ENCODE measurements at places on chromosomes 16 and 17.

GRCh38 chr17:29526322-29526721, 40.5 kb downstream of the ABHD15 start:
- DNase-seq = no peak

DNA sequence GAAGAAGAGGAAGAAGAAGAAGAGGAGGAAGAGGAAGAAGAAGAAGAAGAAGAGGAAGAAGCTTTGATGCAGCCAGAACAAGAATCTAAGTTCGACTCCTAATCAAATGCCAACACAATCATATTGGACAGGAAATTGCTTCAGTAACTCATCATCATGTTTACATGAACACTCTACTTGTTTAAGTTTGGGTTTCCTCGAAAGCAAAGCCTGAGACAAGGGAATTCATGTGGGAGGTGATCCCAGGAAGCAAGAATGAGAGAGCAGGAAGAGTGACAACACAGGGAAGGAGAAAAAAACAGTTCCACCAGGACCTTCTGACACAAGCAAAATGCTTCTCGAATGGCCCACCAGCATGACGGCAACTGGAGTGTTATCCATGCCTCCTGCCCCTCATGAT, 279.0 kb downstream of the PMP22 start:
- DNase-seq = no peak

GRCh38 chr17:67194134-67194533, 50.9 kb downstream of the HELZ start:
- DNase-seq = no peak

DNA sequence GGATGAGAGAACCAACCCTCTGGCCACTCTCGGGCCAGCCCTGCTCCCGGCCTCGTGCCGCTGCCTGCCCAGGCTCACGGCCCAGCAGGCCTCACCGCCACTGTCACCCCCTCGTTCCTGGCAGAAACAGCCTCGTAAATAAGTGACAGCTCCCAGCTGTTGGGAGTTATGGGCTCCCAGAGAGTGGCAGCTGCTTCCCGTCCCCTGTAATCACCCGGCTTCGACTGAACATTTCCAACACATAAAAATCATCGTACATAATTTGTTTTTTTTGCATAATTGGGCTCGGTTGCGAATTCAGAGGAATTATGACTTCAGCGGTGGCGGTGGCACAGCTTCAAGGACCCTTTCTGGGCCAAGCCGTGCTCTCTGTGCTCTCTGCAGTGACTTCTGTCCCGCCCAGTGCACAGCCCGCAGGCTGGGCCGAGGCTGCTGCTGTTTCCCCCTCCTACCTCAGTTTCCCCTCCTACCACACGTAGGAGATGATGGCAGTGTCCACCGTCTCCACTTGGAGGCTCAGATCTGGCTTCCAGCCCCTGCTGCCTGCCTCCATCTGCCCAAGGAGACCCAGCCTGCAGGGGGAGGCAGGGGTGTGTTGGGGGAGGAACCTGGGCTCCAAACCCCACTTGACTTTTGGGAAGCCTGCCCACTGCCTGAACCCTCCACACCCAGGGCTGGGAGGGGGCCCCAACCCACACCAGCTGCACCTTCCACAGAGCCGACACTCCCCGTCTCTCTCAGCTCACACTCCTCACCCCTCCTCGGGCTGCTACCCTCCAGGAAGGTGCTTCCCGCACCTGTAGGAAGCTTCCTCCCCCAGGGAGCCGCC, 84.9 kb downstream of the RTN4RL1 start:
- no peak for DNase-seq

GRCh38 chr17:35968520-35969054, 12.7 kb downstream of the CCL16 start:
- DNase-seq = no peak

DNA sequence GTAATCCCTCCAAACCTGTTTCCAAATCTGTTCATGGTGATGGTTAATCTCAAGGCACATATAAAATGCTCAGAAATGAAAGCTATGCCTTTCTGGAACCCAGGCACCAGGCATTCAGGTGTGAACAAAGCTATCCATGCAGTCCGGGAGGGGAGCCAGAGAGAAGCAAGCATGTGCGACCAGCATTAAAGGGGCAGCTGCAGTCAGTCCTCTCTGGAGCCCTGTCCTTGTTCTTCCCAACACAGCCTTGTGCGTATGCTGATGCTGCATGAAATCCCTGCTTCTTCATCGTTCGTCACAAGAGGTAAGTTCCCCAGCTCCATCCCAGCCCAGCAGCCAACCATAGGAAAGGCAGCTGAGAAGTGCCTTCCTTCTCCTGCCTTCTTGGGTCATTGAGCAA, 148.7 kb downstream of the GRIN2A start:
- DNase-seq = no peak

DNA sequence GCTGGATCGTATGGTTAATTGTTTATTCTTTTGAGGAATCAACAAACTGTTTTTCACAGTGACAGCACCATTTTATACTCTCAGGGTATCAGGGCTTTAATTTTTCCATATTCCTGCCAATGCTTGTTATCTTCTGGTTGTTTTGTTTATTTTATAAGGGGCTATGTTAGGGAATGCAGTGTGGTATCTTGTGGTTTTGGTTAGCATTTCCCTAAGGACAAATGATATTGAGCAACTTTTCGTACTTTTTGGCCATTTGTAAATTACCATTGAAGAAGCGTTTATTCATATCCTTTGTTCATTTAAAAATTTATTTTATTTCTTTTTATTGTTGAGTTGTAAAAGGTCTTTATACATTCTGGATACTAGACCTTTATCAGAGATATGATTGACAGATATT, 322.0 kb upstream of the SALL1 start:
- DNase-seq = no peak

DNA sequence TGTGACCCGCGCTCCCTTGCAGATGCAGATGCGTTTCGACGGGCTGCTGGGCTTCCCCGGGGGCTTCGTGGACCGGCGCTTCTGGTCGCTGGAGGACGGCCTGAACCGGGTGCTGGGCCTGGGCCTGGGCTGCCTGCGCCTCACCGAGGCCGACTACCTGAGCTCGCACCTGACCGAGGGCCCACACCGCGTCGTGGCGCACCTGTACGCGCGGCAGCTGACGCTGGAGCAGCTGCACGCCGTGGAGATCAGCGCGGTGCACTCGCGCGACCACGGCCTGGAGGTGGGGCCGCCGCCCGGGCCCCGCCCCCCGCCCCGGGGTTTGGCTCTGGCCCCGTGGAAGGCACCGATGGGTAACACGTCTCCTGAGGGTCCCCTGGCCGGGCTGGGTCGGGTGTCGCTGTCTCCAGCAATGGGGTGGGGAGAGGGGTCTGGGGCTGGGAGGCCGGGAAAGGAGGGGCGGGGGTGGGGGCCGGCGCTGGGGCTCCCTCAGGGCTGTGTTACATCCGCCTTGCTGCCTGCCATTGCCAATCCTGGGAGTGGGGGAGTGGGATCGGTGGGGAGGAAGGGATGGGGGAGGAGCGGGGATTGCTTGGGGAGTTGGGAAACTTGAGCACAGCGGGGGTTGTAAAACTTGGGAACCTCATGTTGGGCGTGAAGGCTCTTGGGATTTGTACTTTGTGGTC, 737 bp downstream of the NUDT16L1 start:
- DNase-seq = no peak

DNA sequence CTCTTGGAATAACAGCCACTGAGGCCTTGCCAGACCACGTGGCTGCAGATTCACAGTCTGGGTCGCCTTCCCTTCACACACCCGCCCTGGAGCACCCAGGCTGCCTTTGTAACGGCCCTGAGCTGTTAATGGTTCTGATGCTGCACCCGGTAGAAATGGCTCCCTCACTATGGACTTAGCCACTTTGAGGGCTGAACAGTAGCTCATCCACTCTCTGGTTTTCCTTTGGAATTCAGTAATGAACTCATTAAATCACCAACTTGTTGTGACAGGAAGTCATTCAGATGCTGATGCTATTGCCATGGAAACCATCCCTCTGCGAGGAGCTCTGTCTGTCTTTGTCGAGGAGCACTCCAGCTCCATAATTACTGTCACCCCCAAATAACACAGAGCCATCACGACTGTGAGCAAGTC, 59.2 kb downstream of the CDK5R1 start:
- DNase-seq = peak; percentile 60

DNA sequence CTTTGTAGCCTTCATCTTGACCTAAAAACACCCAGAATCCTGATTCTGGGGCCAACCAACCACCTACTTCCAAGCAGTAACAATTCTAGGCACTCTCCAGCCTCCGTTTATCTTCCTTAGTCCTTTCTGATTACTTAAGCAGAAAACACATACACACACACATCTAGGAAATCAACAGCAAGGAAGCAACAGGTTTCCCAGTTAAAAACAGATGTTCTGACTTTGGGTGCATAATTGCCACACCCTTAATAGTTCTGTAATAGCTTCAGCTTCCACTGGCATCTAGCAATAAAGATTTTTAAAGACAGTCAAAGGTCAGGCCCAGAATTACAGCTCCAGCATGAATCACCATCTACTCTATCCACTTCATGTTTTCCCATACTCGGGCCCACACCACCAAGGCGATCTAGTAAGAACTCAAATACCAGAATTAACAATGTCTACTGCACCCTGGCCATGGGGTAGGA, 2.6 kb downstream of the ARHGAP17 start:
- no peak for DNase-seq

GRCh38 chr17:13636951-13637350, 35.2 kb upstream of the HS3ST3A1 start:
- DNase-seq = no peak

DNA sequence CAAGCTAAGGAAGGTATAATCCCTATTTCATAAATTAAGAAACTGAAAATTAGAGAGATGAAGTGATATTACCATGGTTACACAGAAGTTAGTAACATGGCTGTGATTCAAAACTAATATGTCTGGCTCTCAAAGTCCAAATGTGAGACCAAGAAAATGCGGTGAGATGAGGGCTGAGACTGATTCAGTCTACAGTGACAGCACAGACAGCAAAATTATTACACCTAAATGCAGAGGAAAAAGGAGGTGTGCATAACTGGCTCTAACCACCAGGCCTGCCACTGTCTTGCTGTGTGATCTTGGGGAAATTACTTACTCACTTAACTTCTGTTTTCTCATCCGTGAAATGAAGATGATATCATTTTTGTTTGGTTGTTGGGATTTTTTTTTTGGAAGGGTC, 270.0 kb upstream of the SOX9 start:
- no peak for DNase-seq

GRCh38 chr17:70492368-70492767, 323.0 kb downstream of the KCNJ2 start:
- no peak for DNase-seq

GRCh38 chr16:15052747-15053476, 3.0 kb downstream of the NTAN1 start:
- no peak for DNase-seq

DNA sequence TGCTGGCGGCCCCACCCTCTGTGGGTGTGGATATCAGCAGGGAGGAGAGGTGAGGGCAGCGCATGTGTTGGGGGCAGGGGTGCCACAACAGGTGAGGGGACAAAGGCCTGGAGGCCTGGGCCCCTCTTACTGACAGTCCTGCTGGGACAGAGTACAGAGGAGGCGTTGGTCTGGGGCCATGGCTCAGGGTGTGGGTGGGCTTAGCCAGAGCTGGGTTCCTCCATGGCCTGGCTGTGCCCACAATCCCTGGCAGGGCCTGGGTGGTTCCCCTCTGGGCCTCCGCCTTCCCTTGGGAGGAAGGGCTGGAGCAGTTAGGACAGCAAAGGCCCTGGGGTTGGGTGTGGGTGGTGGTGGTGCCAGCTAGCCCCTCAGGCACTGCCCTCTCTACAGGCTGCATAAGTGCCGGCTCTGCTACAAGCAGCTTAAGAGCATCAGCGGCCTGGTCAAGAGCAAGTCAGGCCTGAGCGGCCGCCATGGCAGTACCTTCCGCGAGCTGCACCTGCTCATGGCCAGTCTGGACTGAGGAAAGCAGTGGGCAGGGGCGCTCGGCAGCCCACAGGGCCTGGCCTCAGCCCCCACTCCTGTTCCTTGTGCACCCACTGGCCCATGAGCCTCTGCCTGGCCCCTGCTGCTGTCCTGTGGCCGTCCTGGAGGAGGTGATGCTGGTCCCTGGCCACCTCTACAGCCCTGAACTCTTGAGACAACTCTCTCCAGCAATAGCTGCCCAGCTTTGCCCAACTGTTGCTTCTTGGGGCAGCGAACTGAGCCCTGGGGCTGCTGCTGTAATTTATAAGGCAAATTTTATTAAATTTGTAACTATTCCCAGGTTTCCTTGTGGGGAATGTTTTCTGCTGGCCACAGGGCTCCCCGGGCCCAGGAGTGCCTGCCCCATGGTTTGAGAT, 21.1 kb downstream of the KATNB1 start:
- DNase-seq = no peak

- DNase-seq = no peak
These were observed 32.6 kb downstream of the COPZ2 start for GRCh38 chr17:48004983-48005382.

DNA sequence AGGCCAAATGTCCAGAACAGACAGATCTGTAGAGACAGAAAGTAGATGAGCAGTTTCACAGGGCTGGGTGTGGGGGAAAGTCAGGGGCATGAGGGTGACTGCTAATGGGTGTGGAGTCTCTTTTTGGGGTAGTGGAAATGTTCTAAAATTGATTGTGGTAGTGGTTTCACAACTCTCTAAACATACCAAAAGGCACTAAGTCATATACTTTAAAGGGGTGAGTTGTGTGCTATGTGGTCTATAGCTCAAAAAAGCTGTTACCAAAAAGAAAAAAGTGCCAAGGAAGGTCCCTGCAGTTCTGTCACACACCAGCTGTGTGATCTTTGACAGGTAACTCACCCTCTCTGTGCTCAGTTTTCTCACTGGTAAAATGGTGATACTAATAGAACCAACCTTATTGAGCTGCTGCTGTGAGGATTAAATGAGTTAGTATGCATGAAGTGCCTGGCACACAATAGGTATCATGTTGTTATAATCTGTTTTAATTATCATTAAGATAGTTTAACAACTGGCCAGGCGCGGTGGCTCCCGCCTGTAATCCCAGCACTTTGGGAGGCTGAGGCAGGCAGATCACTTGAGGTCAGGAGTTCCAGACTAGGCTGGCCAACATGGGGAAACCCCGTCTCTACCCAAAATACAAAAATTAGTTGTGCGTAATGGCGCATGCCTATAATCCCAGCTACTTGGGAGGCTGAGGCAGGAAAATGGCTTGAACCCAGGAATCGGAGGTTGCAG, 10.3 kb downstream of the ITGAX start:
- no peak for DNase-seq

GRCh38 chr17:5784791-5785190, 200.5 kb upstream of the NLRP1 start:
- DNase-seq = no peak

GRCh38 chr17:74527081-74527480, 4.2 kb downstream of the CD300LB start:
- DNase-seq = no peak

- DNase-seq = no peak
These were observed 471.2 kb upstream of the HSBP1 start for GRCh38 chr16:83336603-83337002.

DNA sequence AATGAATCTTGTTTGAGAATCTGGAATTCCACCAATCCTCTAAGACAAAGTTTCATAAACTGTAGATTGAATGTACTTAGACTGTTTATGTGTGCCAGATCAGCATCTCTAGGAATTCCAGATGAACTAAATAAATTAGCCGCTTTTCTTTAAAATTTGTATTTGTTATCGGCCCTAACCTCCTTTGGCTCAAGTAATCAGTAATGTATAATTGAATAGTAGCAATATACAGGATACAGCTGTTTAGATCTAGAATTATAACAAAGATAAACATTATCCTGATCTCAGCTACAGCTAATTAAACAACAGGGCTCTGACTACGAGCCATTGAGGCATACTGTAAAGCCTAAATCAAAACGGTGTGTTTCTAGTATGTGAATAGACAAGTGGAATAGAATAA, 120.3 kb downstream of the CYB561 start:
- no peak for DNase-seq

GRCh38 chr17:66508896-66509844, 206.8 kb downstream of the PRKCA start:
- no peak for DNase-seq

Data from neuronal stem cell (in vitro differentiated cells).